ENCODE measurements at places on chromosomes 12 and 14.

DNA sequence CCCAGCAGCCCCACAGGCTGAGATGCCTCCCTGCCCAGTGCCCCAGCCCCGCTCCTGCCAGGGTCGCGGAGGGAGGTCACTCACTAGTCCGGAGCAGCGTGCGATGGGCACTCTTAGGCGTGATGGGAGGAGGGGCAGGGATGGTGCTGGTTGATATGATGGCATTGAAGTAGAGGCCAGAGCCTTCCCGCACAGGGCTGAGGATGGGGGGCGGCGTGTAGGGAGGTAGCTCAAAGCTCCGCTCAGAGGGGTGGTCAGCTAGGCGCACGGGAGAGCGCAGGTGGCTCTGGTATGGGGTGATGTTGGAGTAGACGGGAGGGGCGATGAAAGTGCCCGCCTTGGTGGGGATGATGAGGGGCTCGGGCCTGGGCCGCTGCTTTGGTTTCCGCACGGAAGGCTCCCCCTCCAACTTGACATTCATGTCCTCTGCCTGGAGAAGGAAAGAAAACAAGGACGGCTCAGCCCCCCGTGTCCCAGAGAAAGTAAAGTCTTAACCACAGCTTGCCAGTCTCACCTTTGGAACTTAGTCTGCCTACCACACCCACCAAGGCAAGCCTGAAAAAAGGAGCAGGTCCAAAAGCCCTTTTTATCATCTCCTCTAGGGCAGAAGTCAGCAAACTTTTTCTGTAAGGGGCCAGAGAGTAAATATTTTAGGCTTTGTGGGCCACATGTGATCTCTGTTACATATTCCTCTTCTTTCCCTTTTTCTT is 15.5 kb upstream of the PNMA1 start:
- no peak for DNase-seq

DNA sequence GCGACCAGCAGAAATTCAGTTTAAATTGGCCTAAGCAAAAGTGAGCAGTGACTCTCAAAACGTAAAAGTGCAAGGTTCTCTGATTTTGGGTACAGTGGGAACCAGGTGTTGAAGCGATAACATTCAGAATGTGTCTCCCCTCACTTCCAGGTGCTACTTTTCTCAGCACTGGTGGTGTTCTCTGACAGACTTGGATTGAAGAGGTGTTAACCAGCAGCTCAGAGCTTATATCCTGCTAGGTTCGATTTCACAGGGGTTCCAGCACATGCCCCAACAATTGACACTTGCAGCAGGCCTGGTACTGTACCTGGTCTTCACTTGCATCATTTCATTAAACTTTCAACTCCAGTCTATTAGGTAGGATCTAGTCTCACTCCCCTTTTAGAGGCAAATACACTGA is 680.2 kb downstream of the VRK1 start:
- no peak for DNase-seq

- DNase-seq: no peak
Observed at GRCh38 chr12:111121840-111122239, 201.5 kb upstream of the MYL2 start.

GRCh38 chr14:100118396-100119011 is 40.9 kb downstream of the DEGS2 start:
- DNase-seq: no peak

DNA sequence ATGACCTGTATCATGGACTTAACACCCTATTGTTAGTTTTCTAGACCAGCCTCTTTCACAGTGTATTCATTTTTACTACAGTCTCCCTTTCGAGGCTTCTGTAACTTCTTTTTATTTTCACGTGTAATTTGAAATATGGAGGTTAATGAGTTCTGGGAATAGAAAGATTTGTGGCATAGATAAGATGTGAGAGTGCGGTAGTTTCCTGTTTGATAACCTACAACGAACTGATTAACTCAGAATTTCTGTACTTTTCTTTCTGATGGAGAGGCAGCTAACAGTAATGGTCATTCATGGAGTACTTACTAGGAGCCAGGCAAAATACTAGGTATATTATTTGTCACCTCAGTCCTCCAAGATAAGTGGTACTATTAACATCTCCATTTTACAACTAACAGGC is 21.2 kb downstream of the POLR3B start:
- no peak for DNase-seq

DNA sequence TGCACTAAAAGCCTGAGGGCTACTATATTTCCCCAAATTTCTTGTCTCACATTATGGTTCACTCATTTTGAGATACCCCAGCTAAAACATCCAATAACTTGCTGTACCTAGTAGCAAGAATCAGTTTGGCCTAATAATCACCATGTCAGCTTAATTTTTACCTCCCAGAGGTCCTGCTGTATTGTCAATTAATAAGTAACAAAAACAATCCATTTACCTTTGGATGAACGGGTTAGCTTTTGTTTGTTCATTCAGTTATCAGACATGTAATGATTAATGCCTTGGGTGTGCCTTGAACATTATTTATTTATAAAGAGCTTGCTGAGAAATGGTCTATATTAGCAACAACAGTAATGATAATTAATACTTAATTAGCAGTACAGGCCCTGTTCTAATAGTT is 57.0 kb downstream of the MON2 start:
- no peak for DNase-seq

DNA sequence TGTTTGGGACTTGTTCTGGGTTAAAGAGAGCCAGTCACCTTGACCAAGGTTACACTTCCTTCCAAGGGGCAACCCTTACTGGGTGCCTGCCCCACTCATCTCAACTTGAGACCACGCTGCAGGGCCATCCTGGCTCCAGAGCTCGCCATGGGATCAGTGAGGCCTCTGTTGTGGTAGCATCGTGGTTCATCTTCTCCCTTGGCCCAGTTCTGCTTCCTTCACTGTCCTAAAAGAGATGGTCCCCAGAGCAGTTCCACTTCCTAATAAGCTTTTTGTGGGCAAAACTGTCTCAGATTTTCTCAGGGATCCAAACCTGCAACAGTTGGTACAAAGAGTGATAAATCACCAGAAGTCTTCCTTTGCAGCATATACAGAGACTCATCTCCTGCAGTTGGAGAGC is 165.9 kb upstream of the TMEM260 start:
- no peak for DNase-seq

DNA sequence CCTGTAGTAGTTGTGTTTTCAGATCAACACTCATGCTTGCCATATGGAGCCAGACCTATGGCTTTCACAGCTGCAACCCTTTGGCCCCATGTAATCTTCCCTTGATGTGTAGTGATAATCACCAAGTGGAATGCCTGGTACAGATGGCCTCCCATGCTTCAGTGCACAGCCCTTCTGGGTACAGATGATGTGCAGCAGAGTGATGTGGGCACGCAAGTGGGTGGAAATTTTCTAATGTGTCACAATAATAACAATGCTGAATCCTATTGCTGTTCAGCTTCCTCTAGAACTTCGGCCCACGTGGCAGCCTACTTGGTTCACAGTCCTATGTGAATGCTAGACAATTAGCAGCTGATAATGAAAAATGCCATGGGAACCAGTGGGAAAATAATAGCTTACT is 188.1 kb downstream of the SNAPC1 start:
- DNase-seq: no peak

DNA sequence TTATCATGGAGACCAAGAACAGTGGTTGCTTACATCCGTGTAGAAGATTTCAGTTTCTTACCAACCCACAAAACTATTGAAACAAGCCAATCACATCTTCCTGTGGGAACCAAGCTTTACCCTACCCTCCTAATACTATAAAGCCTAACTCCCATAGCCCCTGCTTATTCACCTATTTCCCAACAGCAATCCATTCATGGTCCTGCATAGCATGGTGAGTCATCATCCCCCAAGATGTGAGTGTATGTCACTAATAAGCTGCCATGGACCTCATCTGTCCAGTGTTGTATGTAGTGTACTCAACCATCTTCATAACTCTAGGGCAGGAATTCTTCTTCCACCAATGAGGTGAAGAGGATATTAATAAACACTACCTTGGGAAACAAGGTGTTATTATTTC is 1620.4 kb upstream of the FLRT2 start:
- DNase-seq: no peak

DNA sequence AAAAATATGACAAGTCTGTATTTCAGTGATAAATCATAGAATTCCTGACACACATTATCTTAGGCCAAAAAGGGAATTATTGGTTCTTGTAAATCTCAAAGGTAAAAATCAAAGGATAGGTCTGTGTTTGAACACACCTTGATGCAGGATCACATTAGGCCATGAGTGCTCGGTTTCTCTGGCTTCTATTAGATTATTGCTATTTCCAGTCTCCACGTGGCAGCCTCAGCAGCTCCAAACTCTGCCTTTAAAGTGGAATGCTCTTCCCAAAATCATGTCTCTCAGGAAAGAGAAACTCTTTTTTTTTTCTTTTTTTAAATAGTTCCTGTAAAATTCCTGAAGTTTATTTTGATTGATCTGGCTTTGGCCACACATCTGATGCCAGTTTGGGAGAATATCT is 105.6 kb upstream of the FRMD6 start:
- DNase-seq: no peak

DNA sequence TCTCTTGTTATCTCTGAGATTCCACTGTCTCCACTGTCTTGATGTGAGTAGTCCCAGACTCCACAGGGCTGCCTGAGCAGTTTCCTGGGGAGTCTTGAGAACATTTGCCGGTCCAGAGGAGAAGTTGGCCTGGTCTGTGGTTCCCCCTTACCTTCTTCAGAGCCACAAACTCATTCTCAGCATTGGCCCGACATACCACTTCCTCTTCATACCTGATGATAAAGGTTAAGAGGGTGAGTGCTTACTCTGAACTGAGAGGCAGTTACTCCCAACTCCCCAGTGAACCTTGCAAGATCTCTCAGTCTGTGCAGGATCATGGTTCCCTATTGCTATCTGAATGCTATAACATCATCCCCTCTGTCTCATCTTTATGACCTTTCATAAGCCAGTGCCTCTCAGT is 2.6 kb downstream of the KRT84 start:
- DNase-seq: no peak

DNA sequence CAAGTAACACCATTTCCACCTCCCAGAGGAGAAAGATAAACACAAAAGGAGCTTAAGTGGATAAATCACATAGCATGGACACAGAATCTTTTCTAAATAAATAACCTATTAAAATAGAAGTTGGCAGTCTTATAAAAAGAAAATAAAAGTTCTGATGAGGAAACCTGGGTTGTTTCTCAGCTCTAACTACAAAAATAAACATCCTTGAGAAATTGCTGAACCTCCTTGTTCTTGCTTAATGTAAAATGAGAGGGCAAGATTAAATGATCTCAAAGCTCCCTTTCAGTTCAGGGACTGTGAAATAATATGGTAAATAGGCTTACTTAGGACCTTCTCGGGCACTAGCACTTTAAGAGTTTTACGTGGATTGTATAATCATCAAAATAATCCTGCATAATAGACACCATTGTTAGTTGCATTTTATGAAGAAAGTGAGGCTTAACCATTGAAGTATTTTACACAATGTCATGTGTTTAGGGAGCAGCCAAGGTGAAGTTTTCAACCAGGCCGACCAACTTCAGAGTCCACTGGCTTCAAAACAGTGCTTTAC is 214.0 kb upstream of the NOVA1 start:
- DNase-seq: no peak
